ENCODE measurements at places on chromosomes 16 and 17.
A peak's percentile ranks its signal among the peaks of the same experiment; 100 is the strongest.

DNA sequence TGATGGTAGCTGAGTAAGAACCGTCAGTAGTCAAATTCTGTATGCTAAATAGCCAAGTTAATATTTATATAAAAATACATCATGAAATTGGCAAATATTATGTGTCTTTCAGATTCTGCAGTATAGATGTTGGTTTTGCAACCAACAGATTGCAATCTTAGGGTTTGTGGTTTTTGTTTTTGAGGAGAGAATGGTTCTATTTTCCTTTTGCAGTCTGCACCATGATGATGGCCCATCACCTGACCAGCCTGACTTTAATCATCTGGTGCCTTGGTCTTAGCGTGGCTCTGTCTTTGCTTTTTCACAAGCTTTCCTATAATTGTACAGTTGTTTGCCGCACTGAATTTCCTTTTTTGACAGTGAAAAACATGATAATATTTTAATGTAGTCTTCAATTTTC lies 50.7 kb downstream of the NUP93 start:
- DNase-seq: no peak

DNA sequence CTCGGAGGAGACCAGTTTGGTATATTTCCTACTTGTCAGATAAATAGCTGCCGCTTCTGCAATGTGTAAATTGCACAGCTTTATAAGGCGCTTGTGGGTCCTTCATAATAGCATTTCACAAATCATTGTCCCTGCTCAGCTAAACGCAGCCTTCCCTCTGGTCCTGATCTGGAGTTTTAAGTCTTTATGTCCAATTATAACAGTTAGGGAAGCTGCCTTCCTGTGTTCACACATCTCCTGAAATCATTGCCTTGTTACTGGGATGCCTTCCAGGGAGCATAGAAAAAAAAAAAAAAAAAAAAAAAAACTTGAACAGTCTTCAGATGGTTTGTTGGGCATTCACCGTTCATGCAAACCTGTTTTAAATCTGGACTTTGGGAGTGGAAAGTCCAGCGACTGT lies 342.0 kb downstream of the XYLT1 start:
- no peak for DNase-seq

- no peak for DNase-seq
These were observed 5.2 kb downstream of the PERCC1 start for GRCh38 chr16:1435921-1436697.

DNA sequence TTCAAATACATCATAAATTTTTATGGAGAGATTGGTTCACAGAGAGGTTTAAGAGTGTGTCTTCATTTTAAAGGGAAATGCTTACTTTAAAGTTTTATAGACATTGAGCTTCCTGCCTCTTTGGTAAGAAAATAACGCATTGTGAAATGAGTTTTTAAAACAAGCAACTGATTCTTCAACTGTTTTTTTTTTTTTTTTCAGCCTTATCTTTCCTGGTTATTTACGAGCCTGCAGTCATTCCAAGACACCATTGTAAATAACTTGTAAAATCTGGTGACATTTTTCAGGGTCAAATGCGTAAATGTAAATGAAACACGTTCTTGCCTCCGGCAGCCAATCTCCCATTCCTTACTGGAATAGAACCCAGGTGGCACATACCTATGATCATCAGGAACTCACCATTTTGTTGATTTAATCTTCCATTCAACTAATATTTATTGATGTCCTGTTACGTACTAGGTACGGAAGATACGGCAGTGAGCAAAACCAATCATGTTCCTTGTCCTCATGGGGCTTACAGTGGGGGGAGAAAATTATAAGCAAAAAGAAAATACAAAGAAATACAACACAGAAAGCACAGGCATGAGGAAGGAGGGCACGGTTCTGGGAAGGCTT lies 33.2 kb upstream of the CDYL2 start:
- no peak for DNase-seq

DNA sequence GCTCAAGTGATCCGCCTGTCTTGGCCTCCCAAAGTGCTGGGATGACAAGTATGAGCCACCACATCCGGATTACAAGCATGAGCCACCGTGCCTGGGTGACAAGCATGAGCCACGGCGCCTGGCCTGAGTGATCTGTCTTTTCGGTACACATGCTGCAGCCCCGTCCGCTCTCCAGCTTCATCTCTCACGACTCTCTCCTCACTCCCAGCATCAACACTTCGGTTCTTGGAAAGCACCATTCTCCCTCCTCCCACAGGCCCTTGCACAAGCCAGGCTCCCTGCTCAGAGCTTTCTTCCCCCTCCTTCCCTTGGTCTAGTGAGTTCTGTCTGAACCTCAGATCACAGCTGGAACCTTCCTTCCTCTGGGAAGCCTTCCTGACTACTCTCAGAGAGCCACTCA lies 6.5 kb upstream of the NCBP3 start:
- DNase-seq: peak; percentile 56

GRCh38 chr16:7506363-7506762 lies 173.7 kb downstream of the RBFOX1 start:
- DNase-seq: no peak

- DNase-seq: no peak
These were observed 290.4 kb downstream of the TOX3 start for GRCh38 chr16:52256310-52257078.

DNA sequence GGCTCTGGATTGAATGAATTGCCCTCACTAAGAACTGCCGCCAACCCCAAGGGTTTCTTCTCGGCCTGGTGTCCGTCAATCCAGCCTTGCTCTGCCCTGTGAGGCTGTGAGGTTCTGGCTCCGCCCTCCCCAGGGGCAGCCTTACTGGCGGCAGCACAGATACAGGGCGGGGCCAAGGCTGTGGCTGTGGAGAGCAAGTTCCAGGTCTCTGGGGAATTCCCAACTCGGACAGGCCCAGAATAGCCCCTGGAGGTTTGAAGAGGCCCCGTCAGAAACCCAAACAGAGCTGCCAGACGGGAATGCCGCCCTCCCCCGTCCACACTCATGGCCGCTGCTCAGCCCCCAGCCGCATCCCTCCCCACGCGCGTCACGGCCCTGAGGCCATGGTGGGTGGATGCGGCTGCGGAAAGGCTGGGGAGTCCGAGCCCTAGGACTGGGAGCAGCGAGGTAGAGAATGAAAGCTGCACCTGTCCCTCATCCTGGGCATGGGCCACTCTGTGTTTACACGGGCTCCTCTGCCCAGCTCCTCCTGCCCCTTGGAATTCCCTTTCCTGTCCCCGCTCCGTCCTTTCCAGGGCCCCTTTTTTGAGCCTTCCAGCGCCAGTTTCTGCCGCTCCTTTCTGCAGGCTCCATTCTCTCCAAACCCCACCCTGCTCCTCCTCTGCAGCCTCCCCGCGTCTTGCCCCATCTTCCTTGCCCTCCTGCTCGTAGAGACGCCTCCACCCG lies 660 bp upstream of the PRRT2 start:
- peak; percentile 99 for DNase-seq

DNA sequence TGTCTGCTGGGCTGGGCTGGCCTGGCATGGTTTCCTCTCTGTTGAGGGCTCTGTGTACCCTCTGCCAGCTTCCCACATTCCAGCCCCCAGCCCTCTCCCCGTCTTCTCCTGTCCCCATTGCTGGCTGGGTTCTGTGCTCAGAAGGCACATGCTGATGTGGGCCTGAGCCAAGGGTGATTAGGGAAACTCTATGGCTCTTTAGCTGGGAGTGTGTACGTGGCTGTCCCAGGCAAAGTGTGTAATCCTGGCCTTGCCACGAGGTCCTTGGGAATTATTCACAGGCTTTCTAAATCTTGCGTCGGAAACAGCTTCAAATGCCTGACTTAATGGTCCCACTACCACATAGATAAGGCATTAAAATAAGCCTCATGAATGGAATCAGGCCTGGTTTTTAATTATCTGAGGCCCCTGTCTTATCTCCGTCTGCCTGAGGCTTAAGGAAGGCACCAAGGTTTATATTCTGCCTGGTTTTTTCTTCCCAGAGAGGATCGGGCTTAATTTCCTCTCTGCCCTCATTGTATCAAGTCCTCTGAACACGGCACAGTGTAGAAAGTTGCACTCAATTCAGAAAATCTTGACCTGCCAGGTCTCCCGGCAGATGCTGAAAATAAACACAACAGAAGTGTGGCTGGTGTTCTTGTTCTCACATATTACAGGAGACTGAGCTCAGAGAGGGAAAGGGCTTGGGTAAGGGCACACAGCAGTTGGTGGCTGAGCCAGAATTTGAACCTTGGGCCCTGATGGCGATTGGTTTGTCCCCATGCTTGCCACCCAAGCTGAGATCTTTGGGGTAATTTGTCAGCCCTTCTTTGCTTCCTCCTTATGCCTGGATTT lies 52.9 kb upstream of the LGALS9 start:
- peak; percentile 29 for DNase-seq

- DNase-seq: no peak
These were observed 54.8 kb downstream of the RMI2 start for GRCh38 chr16:11400076-11400475.

DNA sequence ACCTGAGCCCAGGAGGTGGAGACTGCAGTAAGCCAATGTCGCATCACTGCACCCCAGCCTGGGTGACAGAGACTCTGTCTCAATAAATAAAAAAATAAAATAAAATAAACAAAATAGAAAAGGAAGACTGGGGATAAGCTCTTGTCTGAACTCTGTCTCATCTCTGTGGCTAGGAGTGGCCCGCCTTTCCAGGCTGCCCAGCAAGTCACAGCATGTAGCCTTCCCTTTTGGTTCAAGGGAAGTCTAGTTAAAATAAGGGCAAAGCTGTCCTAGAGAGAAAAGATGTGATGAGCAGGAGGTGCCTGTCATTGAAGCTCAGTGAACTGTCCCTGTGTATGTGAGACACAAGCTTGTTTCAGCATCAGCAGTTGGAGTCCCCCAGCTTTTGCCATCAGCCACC lies 2.7 kb upstream of the GFAP start:
- DNase-seq: no peak

DNA sequence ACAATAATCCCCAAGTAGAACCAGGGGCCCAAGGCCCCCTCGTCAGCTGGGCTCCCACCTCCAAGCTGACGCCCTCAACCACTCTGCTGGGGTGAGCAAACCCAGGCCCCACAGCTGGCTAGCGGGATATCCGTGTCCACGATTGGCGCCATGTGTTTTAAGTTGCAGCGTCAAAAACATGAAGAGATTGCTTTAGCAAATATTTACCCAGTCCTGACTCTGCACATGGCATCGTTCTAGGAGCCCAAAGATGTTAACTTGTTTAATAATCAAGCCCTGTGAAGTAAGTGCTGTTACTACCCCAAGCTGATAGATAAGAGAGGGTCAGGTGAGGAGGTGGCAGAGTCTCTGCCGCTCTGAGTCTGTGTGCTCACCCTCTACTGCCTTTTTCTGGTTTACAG lies 344 bp upstream of the SEPTIN12 start:
- no peak for DNase-seq

DNA sequence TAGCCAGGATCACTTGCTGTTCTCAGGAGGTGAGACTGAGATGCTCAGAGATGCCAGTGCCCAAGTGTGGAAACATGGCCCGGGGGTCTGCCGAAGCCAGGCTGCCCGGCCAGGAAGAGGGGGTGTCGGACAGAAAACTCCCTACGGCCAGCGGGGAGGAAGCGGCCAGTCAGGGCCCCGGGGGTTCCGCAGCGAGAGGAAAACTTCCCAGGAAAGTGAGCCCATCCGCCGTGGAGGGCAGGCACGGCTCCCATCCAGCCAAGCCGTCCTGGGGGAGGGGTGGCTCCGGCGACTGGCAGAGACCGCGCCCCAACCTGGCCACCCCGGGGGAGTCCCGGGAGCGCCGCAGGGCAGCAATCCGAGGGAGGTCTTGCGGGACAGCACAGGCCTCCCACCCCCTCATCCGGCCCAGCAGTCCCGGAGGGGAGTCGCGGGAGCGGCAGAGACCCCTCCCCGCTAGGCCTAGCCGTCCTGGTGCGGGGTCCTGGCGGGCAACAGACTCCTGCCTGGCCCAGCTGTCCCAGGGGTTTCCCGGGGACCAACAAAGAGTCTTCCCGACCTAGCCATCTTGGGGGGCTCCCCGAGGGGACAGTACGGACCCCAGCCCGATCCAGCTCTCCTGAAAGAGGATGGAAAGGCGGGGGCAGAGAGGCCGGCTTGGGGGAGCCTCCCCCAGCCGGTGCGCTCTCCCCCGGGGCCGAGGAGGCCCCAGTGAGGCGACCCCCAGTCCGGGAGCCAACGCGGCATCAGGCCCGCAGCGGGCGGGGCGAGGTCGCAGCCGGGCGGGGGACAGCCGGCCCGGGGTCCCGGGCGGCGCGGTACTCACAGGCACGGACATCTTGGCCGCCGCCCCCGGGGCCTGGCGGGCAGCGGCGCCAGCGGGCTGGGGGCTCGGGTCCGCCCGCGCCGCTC lies 13.8 kb upstream of the BCAR1 start:
- no peak for DNase-seq

DNA sequence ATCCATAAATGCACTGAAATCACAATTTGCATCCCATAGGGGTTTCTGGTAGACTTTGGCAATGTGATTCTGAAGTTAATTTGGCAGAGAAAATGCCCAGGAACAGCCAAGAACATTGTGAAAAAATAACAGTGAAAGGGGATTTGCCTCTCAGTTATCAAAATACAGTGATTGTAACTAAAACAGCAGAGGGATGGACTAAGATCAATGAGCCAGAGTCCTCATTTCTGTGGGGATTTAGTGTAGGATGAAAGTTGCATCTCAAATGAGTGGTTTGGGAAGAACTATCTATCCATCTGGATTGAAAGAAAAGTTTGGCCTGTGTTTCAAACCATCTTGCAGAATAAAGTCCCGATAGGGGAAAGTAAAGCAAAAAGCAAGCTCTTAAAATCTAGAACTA lies 28.1 kb downstream of the MYBBP1A start:
- peak; percentile 18 for DNase-seq

GRCh38 chr16:77043076-77043475 lies 147.9 kb upstream of the MON1B start:
- peak; percentile 49 for DNase-seq

GRCh38 chr16:68660359-68660795 lies 15.3 kb downstream of the CDH3 start:
- no peak for DNase-seq

GRCh38 chr16:11405331-11406176 lies 60.3 kb downstream of the RMI2 start:
- peak; percentile 28 for DNase-seq

GRCh38 chr16:56306690-56307533 lies 115.6 kb downstream of the GNAO1 start:
- DNase-seq: no peak

DNA sequence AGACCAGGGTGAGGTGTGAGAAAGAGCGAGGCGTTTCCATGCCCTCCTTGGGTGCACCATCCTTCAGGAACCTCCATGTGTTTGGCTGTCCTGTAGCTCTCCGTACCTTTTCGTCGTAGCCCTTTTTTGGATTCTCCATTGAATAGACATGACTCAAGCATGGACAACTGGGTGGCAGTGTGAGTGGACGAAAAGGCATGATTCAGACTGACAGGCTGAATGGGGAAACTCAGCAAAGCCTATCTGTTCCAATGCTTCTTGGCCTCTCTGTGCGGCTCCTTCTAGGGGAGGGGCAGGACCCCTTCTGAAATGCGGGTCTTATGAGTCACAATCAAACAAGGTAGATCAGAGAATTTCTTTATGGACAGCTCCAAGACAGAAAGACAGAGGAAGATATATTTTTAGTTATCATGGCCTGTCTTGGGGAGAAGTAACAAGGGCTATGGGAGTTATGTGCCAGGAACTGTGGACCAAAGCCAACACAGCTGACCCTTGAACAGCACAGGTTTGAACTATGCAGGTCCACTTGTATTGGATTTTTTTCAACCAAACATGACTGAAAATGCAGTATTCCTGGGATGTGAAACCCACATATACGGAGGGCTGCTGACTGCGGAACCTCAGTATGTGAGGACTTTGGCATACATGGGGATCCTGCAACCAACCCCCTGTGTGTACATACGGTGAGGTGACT lies 22.9 kb downstream of the ADORA2B start:
- no peak for DNase-seq

- DNase-seq: peak; percentile 49
These were observed 45.1 kb downstream of the TNFRSF13B start for GRCh38 chr17:16926571-16927451.

GRCh38 chr17:37742762-37743611 lies 1.9 kb downstream of the HNF1B start:
- peak; percentile 34 for DNase-seq
